ENCODE measurements at places on chromosomes 1 and 21.

GRCh38 chr1:39196244-39197215 lies 8.0 kb upstream of the MACF1 start:
- DNase-seq = peak; percentile 71

GRCh38 chr1:95534985-95535384 lies 301.0 kb downstream of the RWDD3 start:
- DNase-seq = no peak

- peak; percentile 12 for DNase-seq
Observed at GRCh38 chr1:58933599-58933926, 149.7 kb upstream of the JUN start.

DNA sequence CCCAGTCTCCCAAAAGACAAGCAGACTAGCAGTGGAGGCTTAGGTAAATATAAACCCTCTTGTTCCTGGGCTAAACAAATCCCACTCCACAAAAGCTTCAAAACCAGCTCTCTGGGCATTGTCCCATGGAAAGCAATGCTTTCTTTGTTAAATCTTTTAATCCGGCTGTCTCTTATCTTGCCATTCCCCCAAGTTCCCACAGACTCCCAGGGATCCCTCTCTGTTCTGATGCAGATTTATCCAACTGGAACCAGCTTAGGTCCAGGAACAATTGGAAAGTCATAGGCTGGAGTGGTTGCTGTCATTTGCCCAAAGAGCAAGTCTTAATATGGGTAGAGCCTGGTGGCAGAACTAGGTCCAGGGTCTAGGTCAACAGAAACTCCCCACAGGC lies 110.1 kb upstream of the ATP1A1 start:
- DNase-seq = no peak

- no peak for DNase-seq
Observed at GRCh38 chr1:207999972-208000371, 89.0 kb upstream of the CD34 start.

DNA sequence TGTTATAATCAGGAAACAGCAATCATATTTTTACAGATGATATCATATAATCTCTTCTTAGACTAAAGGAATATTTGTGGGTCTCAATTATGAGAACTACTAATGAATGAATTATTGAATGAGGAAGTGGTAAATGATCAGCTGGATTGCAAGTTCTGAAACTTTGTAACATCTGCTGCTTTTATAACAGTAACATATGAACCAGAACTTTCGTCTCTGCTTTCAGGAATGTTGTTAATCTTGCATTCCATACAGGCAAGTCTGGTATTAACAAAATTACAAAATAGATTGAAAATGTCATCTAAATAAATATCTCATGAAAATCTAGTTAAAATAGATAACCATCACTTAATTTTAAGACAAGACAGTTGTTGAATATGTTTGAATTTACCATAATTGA lies 110.5 kb upstream of the COL11A1 start:
- DNase-seq = no peak

DNA sequence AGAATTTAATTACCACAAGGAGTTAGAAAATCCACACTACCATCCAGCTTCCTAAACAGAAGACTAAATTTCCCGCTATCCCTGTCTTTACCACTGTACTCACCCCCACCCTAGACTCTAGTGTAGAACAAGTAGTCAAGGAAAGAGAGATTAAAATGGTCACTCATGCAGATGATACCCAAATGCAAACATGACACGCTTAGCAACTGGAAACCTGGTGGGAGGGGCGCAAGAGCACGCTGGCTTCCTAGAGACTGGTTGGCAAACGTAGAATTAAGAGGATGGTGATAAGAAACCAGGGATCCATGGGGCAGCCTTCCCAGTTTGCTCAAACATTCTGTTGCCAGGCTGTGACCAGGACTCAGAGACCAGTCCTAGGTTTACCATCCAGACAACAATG lies 9.9 kb upstream of the LDLRAD1 start:
- DNase-seq = no peak

- no peak for DNase-seq
Observed at GRCh38 chr1:31792116-31792515, 23.7 kb downstream of the SPOCD1 start.

DNA sequence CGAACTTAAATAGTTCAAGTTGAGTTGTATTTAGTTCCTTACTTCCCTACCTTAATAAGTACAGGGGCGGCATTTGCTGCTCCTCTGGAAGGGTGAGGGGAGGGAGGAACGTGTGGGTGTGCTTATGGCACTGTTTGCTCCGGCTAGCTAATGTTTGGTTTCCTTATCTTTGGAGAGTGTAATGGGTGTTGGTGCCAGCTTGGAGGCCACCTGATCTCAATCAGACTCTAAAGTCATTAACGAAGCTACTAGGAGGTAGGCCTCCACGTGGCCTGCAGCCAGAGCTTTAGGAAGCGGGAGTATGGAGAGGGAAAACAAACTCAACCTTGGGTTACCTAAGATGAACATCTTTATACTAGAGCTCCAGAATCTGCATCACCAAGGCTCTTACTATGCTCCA lies 43.0 kb upstream of the RAP1A start:
- DNase-seq = no peak

DNA sequence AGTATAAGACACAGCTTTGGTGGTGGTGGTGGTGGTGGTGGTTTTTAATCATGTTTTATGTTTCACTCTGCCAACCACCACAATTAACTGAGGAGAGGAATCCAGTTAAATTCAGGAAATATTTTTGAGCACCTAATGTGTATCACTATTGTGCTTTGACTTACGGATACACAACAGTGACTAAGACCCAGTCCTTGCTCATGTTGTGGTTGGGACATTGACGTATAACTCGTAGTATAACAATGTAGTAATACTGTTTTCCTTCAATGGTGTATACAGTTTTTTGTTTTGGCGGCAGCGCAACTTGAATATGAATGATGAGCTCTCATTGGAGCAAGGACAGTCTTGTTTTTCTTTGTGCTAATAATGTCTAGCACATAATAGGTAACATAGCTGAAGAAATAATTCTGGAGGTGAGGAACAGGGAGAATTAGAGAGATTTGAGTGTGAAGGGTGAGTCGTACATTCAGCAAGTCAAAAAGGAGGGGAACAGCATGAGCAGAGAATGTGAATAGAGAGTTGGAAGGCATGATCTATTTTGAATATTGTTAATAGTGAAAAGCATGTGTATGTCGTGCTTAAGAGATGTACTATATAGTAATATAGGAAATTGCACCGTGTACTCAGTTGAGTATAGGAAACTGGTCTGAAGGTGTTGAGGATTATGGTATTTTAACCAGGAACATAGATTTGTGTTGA lies 5.5 kb downstream of the CACYBP start:
- peak; percentile 11 for DNase-seq

DNA sequence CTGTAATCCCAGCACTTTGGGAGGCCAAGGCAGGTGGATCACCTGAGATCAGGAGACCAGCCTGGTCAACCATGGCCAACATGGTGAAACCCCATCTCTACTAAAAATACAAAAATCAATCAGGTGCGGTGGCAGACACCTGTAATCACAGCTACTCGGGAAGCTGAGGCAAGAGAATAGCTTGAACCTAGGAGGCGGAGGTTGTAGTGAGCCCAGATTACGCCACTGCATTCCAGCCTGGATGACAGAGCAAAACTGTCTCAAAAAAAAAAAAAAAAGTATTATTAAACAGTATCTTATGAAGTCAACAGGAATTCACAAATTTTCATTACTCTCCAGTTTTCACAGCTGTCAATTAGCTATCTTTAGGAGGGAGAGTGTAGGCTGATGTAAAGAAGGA lies 3.8 kb downstream of the ACBD6 start:
- DNase-seq = no peak

DNA sequence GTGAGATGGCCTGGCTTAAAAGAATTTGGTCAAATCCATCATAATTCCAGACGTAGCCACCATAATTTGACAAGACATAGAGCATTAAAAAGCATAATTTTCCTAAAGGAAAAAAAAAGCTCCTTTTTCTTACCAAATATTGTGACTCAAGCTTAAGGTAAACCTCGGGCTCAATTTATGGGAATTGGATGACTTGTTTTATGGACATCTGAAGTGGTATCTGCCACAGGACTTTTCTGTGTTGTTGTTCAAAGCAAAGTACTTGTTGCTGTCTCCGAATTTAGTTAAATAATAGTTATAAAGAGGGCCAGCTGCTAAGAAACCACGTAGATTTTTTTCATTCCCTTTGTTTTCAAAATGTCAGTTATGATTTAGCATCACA lies 1.1 kb downstream of the MPZL1 start:
- no peak for DNase-seq

DNA sequence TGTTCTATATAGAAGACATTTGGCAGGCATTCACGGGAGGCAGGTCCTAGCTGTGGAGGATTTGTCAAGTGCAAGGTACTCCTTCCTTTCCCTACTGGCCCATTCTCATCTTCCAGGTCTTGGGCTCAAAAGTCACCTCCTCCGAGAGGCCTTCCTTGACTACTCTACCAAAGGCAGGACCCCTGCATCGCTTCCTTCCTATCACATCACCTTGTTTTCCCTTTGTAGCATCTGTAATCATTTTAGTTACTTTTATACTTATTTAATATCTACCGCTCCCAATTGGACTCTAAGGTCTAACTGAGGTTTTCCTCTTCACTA lies 296.8 kb upstream of the KAZN start:
- DNase-seq = no peak

- no peak for DNase-seq
Observed at GRCh38 chr1:228867108-228867950, 132.1 kb downstream of the RHOU start.

DNA sequence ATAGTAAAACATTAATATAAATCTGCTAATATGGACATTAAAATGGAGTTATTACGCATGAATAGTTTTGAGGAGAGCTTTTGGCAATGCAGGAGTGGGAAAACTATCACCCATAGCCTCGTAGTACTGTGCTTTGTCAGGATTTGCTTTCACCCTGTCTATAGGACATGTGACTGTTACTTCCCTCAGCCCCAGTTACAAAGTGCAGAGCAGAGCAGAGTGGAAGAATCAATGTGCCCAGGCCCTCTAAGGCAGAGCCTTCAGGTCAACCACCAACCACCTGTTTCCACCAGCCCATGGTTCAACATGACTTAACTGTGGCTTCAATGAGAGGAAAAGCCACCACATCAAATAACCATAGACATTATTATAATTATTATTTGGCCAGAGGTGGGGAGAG lies 68.9 kb upstream of the C8B start:
- DNase-seq = no peak

DNA sequence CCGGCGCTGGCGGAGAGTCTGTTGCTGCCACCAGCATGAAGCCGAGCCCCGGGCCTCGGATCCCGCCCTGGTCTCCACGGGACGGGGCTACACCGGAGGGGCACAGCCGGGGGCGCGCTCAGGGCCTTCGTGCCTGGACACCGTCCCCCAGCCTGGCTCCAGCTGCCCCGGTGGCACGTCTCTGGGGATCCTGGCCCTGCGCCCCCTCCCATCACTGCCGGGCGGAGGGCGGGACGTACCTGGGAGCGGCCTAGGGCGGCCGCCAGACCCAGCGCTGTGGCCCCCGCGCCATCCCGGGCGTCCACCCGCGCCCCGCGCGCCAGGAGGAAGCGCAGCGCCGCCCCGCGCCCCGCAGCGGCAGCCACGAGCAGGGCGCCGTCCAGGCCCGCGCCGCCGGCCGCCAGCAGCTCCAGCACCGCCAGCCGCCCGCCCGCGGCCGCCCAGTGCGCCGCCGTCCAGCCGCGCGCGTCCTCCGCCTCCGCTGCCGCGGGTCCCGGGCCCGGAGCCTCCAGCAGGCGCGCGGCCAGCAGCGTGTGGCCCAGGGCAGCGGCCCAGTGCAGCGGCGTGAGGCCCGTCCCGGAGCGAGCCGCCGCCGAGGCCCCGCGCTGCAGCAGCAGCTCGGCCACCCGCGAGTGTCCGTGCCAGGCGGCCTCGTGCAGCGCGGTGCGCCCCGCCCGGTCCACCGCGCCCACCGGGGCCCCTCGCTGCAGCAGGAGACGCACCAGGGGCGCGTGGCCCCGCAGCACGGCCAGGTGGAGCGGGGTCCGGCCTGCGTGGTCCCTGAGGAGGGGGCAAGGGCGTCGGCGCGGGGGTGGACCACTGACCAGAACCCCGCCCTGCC lies 1.0 kb downstream of the ANKRD65 start:
- no peak for DNase-seq

- DNase-seq = no peak
Observed at GRCh38 chr21:43717166-43717853, 1.6 kb upstream of the PDXK start.

GRCh38 chr21:45639206-45640000 lies 4.1 kb upstream of the PCBP3 start:
- DNase-seq = peak; percentile 16

- no peak for DNase-seq
Observed at GRCh38 chr1:116316373-116316772, 56.7 kb upstream of the ATP1A1 start.

DNA sequence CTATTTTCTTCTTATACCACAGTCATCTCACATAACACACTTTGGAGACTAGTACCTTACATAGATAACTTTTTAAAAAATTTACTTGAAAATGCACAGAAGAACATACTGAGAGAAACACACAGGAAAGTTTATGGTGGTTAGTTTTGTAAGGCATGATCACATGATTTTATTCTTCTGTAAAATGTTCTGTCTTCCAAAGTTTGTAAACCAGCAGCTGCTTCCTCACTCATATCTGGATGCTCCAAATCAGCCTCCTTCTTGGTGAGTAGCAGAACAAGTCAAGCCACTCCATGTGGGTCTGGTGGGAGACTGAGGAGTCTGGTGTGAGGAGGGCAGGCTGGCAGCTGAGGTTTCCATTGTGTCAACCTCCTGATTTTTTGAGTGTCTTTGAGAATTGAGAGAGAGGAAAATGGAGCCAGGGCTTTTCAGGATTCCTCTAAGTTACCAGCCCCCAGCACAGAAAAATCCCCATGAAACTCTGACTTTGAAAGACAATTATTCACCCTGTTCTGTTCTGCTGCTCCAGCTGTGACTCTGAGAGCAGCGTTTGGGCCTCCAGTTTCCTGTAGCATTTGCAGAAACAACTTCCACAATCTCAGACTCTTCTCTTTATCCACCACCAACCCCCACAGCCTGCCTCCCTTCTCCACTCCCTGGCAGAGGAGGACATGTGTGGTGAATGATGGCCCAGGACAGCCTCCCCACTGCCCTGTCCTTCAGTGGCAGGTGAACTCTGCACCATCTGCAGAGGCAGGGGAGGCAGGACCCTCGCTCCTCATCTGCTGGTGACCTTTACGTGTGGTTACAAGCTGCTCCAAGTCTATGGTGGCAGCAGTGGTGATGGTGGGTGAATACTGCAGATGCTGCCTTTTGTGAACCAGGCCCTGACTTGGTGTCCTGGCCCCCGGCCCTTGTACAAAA lies 82.3 kb downstream of the FCRL5 start:
- DNase-seq = no peak

GRCh38 chr1:26126321-26127084 lies 14.9 kb downstream of the PDIK1L start:
- DNase-seq = no peak

GRCh38 chr1:6695868-6696267 lies 5.7 kb downstream of the DNAJC11 start:
- peak; percentile 5 for DNase-seq

DNA sequence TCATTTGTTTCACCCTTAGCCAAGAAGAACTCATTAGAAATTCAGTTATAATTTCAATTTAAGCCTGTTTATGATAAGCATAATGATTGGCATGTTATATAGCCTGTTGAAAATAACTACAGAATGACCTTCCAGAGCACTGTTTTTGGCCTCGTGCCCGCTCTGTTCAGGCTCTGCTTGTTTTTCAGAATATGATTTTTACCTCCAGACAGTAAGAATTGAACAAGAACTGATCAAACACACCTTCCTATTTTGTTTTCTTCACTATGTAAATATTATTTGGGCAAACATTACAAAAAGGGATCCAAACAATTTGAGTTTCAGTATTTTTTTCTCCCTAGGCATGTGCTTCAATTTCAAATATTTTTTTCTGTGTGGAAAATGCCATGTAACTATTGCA lies 48.1 kb upstream of the ANGPTL1 start:
- no peak for DNase-seq

GRCh38 chr1:23593556-23594148 lies 34.4 kb upstream of the ID3 start:
- DNase-seq = no peak
